Endodermal cell (in vitro differentiated cells): ENCODE measurements at places on chromosomes 1 and 21.

DNA sequence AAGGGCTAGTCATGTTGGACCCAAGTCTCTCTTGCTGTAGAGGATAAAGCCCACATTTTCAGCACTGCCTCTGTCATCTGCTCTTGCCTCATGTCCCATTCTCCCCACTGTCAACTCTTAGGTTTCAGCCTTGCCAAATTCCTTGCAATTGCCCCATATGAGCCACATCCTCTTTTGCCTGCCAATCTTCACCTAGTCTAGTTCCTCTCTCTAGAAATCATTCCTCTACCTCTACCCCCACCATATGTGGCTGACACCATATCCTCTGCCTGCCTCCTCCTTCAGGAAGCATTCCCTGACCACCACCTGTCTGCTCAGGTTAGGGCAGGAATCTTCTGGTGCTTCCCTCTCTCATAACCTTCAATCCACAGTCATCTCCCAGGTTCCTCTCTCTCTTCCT, 38.2 kb downstream of the SLC9A1 start:
- no peak for DNase-seq

GRCh38 chr1:9815150-9815549, 8.6 kb downstream of the CLSTN1 start:
- DNase-seq = no peak

- no peak for DNase-seq
Observed at GRCh38 chr1:14476170-14476955, 122.1 kb upstream of the KAZN start.

DNA sequence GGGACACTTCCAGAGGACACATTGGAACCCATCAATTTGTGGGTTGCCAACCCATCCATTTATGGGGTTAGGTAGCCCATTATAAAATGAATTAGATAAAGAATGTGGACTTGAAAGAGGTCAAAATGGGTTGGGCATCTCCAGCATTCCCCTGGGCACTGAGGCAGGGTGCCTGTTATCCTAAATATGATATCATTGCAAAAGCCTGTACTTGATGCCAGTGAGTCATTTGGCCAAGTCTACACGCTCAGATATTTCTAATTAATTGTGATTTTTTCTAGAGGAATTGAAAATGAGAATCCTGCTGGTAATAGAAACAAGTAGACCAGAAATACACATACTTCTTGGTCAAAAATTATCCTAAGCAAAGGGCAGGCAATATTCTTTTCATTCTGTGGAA, 21.9 kb upstream of the NBL1 start:
- no peak for DNase-seq

GRCh38 chr1:231936983-231937775, 310.6 kb downstream of the DISC1 start:
- no peak for DNase-seq

DNA sequence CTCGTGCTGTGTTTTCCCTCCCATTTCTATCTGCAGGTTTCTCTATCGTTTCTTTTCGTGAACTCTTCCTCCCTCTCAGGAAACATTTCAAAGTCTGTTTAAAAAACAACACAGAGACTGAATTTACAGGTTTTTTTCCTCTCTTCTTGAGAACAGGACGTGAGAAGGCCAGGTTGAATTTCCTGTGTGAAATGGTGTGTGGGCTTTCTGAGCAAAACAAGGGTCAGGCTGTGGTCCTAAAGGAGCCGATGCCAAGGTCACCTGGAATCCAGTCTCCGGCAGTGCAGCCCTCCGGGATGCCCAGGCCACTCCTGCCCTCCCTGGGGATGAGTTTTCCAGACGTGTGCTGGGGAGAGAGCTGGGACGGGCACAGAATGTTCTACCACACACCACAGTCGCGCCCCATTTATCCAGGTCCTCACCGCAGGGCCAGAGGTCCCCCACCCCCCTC, 62.7 kb upstream of the RUNX3 start:
- DNase-seq = no peak

- DNase-seq = no peak
Observed at GRCh38 chr1:163706915-163707314, 385.2 kb downstream of the NUF2 start.

GRCh38 chr1:1022302-1023009, 2.5 kb downstream of the AGRN start:
- DNase-seq = no peak

DNA sequence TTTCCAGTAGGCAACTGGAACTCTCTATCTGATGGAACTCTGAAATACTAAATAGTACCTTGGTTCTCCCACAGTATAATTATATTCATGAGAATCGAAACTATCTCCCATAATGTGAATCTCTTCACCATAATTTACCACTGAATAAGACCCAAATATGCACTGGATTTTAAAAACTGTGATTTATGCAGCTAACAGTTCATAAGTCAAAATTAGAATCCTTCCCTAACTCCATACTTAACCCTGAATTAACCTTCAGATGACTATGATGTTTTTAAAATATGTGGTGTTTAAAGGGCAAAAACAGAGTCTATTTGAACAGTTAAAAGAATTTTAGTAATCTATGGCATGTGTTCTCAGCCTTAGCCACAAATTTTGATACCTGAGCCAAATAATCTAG, 22.9 kb upstream of the SLC44A3 start:
- DNase-seq = no peak

- peak; percentile 50 for DNase-seq
Observed at GRCh38 chr1:27000817-27001460, 7.4 kb downstream of the TRNP1 start.

GRCh38 chr1:202586018-202586821, 124.0 kb downstream of the SYT2 start:
- no peak for DNase-seq

- no peak for DNase-seq
Observed at GRCh38 chr1:88013485-88013884, 670.6 kb upstream of the PKN2 start.

DNA sequence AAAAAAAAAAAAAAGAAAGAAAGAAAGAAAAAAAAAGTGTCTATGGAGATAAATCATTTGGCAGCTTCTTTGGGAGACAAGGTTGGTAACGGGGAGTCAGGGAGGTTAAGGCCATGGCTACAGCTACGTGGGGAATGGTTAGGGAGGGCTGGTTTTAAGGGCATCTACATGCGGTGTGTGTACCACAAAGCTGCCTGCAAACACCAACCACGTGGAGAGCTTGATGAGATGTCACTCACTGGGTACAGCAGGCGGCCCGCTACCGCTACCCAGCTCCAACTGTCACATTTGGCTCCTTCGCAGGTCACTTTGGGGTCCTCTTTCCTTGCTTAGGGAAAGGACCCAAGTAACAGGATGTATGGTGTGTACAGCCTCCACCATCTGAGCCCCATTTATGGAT, 4.2 kb downstream of the NPPB start:
- no peak for DNase-seq

DNA sequence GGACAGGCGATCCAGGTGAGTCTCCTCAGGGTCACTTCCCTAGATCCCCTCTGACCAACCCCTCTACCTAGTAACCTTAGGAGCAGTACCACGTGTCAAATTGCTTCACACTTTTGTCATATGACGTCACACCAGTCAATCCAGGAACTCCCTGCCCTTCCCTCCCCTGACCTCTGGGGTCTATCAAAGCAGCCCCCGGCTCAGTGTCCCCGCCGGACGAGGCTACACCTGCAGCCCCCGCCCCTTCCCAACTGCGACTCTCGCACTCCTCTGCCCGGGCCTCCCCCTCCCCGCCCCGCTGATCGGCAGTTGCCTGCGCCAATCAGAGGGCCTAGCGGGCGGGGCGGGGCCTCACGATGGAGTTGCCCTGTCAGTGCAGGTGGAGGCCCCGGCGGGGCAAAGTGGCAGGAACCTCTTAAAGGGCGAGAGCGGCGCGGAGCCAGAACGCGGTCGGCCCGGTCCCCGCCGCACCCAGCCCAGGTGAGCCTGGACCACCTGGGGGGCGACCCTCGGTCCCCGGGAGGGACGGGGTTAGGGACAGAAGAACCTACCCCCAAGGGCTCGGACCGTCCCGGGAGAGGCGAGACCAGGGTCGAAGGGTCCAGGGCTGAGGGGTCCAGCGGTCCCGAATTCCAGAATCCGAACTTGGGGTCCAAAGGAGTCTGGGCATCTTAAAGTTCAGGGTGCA, 27.5 kb upstream of the EPB41 start:
- DNase-seq = peak; percentile 97

GRCh38 chr1:226589008-226589733, 40.6 kb downstream of the STUM start:
- DNase-seq = no peak

GRCh38 chr1:74584185-74584584, 71.8 kb upstream of the LRRC53 start:
- no peak for DNase-seq

DNA sequence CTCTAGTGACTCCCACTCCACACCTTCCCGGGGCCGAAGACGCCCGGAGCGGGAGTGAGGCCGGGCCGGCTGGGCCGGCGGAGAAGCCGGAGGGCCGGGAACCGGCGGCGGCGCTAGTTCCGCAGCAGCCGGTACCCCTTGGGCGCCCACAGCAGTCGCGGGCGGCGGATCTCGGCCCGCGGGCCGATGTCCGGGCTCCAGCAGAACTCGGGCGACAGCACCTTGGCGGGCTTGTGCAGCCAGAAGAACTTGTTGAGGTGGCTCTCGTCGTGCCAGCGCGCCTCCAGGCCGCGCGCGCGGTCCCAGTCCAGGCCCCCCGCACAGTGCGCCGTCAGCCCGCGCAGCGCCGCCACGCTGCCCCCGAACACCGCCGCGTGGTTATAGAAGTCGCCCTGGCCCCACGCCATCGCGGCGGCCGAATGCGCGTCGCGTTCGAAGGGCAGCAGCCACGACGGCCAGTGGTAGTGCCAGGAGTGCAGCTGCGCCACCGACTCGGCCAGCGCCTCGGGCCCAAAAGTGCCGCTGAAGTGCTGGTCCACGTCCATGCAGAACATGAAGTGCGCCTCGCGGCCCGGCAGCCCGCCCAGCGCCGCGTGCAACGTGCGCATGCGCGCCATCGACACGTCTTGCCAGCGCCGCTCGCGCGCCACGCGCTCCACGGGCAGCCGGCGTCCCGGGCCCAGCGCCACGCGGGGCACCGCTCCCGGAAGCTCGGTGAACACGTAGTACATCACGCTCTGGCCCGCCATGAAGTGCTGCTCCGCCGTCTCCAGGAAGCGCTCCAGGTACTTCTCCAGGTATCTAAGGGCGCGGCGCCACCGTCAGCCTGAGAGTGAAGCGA, 14.0 kb downstream of the A3GALT2 start:
- DNase-seq = peak; percentile 67

DNA sequence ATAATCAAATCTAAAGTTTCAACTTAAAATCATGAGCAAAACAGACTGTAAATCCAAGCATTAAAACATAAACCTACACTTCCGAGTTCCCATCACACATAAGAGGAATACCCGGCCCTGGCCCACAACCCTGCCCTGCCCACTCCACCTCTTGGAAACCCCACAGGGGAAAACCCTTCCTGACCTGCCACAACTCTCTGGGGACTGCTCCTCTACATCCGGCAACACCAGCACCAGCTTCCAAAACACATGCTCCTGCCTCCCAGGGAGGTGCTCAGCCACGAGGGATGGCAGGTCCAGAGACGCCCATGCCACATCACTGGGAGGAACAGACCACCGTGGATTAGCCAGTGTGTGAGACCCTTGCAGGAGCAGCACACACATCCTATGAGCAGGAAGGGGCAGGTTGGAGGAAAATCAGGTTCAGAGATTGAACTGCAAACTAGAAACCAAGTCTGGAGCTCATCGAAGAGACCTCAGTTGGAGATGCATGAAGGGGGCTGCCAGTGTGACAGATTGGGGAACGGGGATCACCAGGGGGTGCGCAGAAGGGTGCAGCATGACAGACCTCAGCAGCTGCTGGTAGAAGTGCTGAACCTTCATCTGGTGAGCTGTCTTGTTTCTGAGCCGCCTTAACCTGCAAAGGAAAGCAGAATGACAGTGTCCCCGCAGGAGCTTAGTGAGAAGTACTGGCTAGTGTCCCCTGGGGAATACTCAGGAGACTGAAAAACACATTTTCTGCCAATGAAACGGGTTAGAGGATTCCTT, 25.8 kb upstream of the LSS start:
- no peak for DNase-seq

DNA sequence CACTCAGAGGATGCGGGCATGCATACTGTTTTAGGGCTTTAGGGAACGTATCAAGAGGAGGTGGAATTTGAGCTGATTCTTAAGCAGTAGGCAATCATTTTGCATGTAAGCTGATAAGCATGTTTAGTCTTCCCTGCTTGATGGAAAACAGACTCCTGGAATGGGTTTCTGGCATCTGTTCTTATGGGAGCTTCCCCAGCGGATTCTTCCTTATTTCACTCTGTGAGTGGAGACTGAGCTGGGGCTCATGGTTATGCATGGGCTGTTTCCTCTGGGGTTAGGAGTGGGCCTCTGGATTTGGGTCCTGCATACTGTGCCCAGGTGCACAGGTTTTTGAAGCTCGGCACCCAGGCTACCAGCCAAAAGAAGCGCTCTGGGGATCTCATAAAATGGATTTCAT, 93.4 kb downstream of the DIRAS3 start:
- no peak for DNase-seq

GRCh38 chr1:86997538-86997937, 83.1 kb downstream of the HS2ST1 start:
- no peak for DNase-seq

GRCh38 chr1:54460351-54460750, 54.2 kb upstream of the SSBP3 start:
- DNase-seq = no peak

DNA sequence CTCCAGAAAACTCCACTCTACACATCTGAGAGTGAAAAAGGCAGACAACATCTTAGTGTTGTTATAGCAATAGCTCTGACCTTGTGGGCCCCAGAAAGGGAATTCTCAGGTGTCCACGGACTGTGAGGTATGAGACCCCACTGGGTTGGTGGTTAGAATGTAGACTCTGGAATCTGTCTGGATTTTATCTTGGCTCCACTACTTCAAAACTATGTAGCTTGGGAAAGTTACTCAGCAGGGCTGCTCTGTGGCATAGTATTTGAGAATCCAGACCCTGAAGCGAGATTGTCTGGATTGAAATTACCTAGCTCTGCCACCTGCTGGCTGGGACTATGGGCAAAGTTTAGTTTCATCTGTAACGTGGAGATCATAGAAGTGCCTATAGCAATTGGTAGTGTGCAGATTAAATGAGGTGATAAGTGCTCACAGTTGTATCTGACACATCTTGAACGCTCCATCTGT, 25.8 kb downstream of the PRDM2 start:
- peak; percentile 72 for DNase-seq

- no peak for DNase-seq
Observed at GRCh38 chr1:43269627-43270375, at the start of gene TMEM125. Gene TMEM125, plus strand, starts transcription at chr1:43269983. Its CDS starts 2,740 bp downstream, at chr1:43272723.

GRCh38 chr1:84619383-84620102, 45.3 kb upstream of the CTBS start:
- DNase-seq = no peak

- DNase-seq = no peak
Observed at GRCh38 chr1:208851366-208851765, 607.2 kb upstream of the PLXNA2 start.

GRCh38 chr21:36713746-36714145, 14.8 kb downstream of the SIM2 start:
- no peak for DNase-seq

DNA sequence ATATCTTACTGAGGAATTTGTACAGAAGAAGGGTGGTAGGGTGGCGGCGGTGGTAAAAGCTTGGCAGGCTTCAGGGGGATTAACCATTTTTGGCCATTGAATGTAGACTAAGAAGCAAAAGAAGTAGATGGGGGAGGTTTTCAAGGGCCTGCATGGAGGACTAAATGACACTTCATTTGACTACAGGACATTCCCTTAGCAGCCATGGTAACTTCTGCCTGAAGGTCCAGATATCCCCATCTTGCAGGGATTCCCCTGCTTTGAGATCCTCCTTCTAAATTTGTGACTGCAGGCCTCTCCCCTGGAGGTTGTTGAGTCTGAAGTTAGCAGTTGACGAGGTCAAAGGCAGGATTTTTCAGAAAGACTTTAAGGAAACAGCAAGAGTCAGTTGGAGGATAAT, 4.8 kb downstream of the VASH2 start:
- no peak for DNase-seq

- DNase-seq = no peak
Observed at GRCh38 chr1:41765152-41765551, 153.6 kb downstream of the HIVEP3 start.
